A549 treated with GW870086 at 1 μM for 4 hours (cell line): ENCODE measurements at places on chromosomes 1 and 21. TPM values are rescaled to one million over a fixed set of nuclear protein-coding genes. Genes with fewer than 3 reads are reported as not detected.

The SH3BGRL3 gene
- 111 to 165 TPM (median 137 TPM) in 5 replicates for total RNA-seq

The RHD gene
- total RNA-seq: not detected in 5 replicates

The PDC gene
- total RNA-seq: not detected in 5 replicates

The PAFAH2 gene
- total RNA-seq: 6.1 to 8.5 TPM (median 8.2 TPM) in 5 replicates

The PRAMEF9 gene
- total RNA-seq: not detected in 5 replicates

The SMPDL3B gene
- 1.3 to 2.3 TPM (median 1.5 TPM) in 5 replicates for total RNA-seq

The BARHL2 gene
- total RNA-seq: not detected in 5 replicates

The OR2L8 gene
- not detected in 5 replicates for total RNA-seq

The CYP4Z1 gene
- total RNA-seq: not detected in 5 replicates

The EPHA10 gene
- total RNA-seq: 0.96 to 2.1 TPM (median 1.3 TPM) in 5 replicates

The ZNF669 gene
- 2.6 to 4.1 TPM (median 3.7 TPM) in 5 replicates for total RNA-seq

The HSD11B1 gene
- 0.09 to 0.65 TPM (median 0.26 TPM) in 3 of 5 replicates, not detected in the others for total RNA-seq

The GBP5 gene
- total RNA-seq: 0.05 TPM in 1 of 5 replicates, not detected in the others

The S100PBP gene
- 11.3 to 17.0 TPM (median 15.7 TPM) in 5 replicates for total RNA-seq

The OR2T33 gene
- not detected in 5 replicates for total RNA-seq

The FMO2 gene
- total RNA-seq: not detected in 5 replicates

The AGT gene
- 0.07 to 0.29 TPM (median 0.17 TPM) in 4 of 5 replicates, not detected in the other for total RNA-seq

The STUM gene
- not detected in 5 replicates for total RNA-seq

The ANGPTL3 gene
- total RNA-seq: not detected in 5 replicates
